ENCODE measurements at places on chromosomes 16 and 17.

- no peak for DNase-seq
Measured at GRCh38 chr17:59490216-59490615, 75.2 kb upstream of the DHX40 start.

- peak; percentile 63 for DNase-seq
Measured at GRCh38 chr17:79800325-79801155, 3.7 kb upstream of the CBX8 start.

DNA sequence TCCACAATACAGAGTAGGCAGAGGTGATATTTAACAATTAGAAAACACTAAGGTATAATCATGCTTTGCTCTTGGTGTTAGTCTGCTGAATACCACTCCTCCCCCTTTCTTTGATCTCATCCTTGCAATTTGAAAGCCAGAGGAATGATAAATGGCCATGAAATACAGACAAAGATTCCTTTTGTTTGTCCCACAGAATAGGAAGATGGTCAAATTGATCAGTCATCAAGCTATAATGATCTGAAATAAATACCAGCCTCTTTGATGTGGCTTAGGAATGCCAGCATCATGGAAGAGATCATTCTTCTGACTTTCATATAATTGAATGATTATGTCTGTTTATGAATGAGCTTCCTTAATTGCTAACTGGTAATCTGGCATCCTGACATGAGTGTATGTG lies 1541.7 kb upstream of the CDH8 start:
- no peak for DNase-seq

DNA sequence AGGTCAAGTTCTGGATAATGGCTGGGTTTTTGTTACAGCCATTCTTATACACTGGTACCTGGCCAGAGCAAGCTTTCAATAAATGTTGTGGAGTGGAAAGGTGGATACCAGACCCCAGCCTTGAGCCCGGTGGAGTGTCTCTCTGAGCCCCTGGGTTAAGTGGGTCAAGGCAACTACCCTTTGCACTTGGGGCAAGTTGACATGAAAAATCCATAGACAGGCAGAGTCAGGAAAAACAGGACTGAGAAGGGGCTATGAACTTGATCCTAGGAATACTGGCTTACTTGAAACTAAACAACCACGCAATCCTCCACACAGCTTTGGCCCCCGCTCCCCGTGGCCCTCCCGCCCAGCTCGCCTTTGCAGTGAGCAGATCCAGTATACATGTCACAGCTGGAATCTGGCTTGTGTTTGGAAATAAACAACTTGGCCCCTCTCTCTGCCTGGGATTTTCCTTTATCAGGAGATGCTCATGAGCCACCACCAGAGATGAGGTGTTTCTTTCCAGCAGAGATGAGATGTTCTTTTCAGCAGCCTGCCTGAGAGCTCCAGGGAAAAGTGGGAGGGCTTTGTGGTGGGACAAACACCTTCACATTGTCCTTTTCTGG lies 65.9 kb downstream of the KSR1 start:
- DNase-seq = no peak

DNA sequence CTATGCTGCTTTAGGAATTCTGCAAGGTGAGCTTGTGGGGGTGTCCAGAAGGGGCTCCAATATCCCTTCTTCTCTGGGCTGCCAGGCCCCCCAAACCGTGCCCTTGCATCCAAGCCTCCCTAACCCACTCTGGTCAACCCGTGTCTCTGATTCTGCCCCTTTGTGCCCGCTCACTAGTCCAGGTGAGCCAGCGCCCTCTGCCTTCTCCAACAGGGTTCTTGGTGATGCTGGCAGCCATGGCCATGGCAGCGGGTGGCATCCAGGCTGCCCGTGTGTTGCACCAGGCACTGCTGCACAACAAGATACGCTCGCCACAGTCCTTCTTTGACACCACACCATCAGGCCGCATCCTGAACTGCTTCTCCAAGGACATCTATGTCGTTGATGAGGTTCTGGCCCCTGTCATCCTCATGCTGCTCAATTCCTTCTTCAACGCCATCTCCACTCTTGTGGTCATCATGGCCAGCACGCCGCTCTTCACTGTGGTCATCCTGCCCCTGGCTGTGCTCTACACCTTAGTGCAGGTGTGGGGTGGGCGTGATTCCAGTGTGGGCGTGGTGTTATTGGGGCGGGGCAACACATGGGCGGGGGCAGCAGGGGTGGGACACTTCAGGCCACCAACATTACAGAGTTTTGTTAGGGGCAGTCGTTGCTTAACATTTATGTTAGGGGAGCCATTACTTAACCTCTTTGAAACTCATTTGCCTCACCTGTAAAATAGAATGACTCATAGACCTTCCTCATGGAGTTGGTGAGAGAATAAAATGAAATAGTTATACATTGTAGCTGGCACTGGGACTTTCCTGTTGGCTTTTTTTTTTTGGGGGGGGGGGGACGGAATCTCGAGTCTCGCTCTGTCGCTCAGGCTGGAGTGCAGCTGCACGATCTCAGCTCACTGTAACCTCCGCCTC lies 31.4 kb downstream of the ANKRD40 start:
- DNase-seq = peak; percentile 56

DNA sequence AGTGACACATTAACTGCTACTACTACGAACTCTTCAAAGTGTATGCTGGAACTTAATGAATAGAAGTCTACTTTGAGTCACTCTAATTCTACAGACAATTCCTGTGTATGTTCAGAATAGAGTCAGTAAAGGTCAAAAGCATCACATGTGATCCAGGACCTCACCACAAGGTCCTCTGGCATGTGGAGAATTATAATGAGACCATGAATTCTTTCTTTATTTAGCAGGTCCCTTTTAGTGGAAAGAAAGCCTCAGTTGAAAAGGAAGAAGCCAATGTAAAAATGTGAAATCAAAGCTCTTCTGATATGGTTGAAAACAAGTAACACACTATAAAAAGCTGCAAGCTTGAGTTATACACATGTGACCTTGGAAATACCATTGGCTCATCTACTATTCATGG lies 1612.1 kb upstream of the GOT2 start:
- no peak for DNase-seq

DNA sequence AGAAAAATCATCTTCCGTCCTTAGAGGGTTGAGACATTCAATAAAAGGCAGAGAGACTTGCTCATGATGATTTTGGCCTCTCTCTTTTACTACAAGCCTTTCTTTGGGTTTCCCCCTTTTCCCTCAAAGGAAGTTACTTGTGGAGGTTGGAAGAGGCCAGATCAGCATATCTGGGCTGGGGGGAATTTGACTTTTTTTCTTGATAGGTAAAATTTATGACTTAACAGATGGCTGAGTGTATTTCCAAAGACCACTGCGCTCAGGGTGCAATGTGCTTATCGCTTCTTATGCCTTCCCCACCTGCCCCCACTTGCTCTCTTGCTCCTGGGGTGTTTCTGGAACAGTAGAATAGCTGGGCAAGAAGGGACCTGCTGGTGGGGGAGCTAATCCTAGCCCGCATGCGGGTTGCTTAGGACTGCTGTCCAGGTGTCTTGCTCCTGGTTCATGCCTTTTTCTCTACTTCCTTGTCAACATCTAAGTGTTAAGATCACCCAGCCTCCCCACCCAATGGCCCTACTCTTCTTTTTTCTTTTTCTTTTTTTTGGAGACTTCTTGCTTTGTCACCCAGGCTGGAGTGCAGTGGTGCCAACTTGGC lies 131.9 kb downstream of the MSI2 start:
- no peak for DNase-seq
